ENCODE measurements at places on chromosomes 7 and 10.

- no peak for DNase-seq
Measured at GRCh38 chr10:58979711-58980110, 196.7 kb upstream of the PHYHIPL start.

GRCh38 chr10:59177836-59178235 lies 1.4 kb downstream of the PHYHIPL start:
- no peak for DNase-seq

GRCh38 chr7:45660201-45660900 lies 86.2 kb downstream of the ADCY1 start:
- no peak for DNase-seq

DNA sequence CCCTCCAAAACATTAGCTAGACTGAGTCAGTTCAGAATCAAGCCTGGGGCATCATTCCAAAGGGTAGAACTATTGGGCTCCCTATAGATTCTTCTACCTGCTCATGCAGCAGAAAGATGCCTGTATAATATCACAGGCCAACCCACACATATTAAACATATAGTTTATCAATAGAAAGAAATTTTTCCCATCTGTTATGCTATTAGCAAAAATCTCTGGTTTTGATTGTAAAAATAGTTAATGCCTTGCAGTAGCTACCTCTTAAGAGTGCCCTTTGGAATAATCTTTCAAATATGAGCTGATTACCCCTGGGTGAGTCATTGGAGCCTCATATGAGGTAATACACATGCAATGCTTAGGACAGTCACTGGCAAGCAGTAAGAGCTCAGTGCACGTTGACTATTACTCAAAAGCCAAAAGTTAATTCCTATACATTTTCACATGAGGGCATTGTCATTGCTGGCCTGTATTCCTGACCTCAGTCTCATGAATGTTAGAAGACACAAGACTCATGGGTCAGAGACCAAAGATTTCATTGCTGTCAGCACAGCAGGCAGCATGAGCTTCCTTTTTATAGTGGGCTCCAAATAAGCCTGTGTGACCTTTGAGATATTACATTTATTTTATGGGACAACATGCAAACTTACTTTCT lies 180.0 kb downstream of the FGFR2 start:
- no peak for DNase-seq

DNA sequence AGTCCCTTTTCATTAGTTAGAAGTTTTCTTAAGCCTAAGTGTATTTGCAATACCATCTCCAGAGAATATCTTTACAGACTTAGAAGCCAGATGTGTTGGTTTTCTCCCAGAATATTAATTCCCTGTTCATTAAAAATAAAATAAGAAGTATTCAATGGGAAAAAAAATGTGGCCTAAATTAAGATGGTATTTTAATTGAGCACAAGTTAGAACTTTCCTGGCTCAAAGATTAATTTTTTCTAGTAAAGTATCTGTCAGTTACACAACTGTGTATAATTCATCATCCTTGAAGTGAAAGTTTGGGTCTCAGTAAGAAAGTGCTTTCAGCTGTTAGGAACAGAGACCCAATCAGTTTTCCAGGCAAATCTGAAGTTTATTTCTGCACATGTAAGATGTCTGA lies 1179.5 kb upstream of the C7orf33 start:
- DNase-seq: no peak

- DNase-seq: no peak
Measured at GRCh38 chr7:121054925-121055324, 66.4 kb downstream of the CPED1 start.

DNA sequence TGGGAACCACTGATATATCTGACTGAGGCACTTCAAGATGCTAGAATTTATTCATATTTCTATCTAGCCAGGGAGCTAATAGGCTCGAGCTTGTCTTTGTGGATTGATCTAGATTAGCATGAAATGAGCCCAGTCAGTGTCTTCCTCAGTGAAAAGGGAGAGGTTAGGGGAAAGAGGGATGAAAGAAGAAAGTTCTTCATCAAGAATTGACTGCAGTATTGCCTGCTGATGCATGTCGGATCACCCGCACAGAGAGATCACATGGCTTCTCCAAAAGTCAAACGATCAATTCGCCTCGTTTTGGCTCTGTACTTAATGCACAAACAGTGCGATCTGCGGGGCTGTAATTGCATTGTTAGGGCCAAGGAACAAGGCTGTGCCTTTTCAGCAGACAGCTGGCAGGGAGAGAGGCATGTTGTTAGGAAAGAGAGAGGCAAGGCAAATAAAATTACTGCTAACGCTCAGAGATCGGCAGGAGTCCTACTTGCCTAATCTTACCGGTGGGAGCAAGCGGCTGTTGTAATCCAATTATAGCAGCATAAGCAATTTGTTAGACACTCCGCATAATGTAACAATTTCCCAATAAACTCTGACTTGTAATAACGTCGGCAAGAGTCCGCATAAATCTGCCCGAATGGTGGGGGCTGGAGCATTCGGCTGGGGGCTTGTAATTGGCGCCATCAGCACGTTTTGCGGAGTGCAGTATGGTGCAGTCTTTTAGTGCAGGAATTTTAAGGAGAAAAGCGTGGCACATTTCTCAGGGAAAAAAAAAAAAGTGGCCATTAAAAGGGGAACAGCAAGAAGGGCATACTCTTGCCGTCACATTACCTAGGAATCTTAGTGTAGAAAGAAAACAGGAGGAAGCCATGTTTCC lies 102.1 kb downstream of the POLL start:
- no peak for DNase-seq

- peak; percentile 48 for DNase-seq
Measured at GRCh38 chr7:105297985-105298384, 90.7 kb downstream of the SRPK2 start.

- no peak for DNase-seq
Measured at GRCh38 chr7:1325246-1325645, 92.6 kb downstream of the UNCX start.

GRCh38 chr10:76428551-76429367 lies 997.3 kb downstream of the LRMDA start:
- DNase-seq: no peak

- no peak for DNase-seq
Measured at GRCh38 chr7:105304040-105304895, 84.5 kb downstream of the SRPK2 start.

GRCh38 chr10:11337516-11337915 lies 273.9 kb downstream of the USP6NL start:
- DNase-seq: no peak

- no peak for DNase-seq
Measured at GRCh38 chr10:17835688-17836087, 26.5 kb downstream of the MRC1 start.

GRCh38 chr7:101205901-101206664 lies 5.2 kb upstream of the MOGAT3 start:
- DNase-seq: no peak

GRCh38 chr7:2849941-2850766 lies 6.0 kb upstream of the GNA12 start:
- DNase-seq: no peak

- DNase-seq: no peak
Measured at GRCh38 chr7:36794689-36795088, 70.4 kb upstream of the AOAH start.

- no peak for DNase-seq
Measured at GRCh38 chr7:133696056-133696455, 431.1 kb upstream of the LRGUK start.

DNA sequence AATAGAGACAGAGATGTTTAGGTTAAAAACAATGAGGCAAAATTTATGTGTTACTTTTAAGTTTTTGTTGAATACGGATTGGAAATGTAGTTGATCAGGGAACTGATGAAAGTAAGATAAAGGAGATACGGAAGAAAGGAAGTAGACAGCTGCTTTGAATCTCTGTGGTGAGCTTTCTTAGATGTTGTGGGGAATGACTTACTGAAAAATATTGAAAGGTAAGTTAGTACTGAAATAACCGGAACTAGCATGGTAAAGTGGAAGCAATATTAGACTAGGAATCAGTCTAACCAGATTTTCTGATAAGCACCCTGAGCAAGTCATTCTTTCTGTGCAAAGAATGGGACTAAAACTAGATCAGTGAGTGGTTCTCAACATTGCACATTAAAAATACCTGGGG lies 34.8 kb downstream of the LUC7L2 start:
- DNase-seq: no peak

- DNase-seq: no peak
Measured at GRCh38 chr7:152076324-152076821, 50.9 kb downstream of the GALNT11 start.

GRCh38 chr7:131537571-131537978 lies 18.9 kb downstream of the PODXL start:
- no peak for DNase-seq

- no peak for DNase-seq
Measured at GRCh38 chr7:128203710-128204214, 37.3 kb upstream of the LEP start.

- peak; percentile 24 for DNase-seq
Measured at GRCh38 chr10:5628451-5629302, 37.7 kb downstream of the ASB13 start.

DNA sequence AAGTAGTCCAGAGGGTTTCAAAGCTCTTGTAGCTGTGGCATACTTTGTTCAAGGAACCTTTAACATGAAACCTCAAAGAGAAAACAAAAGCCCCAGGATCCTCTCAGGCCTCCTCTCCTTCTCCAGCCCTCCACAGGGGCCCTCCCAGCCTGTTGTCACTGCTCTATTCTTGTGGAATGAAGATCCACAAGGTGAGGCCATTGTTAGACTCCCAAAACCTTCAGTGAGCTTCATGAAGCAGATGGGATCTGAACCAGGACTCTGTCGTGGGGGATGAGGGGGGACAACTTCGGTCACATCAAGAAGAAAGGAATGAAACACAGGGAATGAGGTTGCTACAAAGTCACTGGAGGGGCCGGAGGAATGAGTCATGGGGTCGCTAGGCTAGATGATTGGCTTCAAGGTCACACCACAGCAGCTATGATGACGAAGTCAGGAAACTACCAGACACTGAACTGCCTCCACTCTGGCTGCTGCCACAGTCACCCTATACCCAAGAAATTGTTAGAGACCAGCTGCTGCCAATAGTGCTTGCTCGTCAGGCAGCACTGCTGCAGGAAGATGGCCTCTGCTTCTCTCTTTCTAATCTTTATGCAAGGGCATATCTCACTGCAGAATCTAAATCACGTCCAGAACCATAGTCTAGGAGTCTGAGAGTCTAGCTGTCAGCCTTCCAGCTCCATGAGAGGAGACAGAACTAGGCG lies 208.8 kb downstream of the HIBADH start:
- no peak for DNase-seq

GRCh38 chr10:114824391-114824790 lies 2.8 kb downstream of the FHIP2A start:
- DNase-seq: no peak

- no peak for DNase-seq
Measured at GRCh38 chr7:47087866-47088265, 494.0 kb downstream of the TNS3 start.

- no peak for DNase-seq
Measured at GRCh38 chr10:86855513-86855912, 99.1 kb downstream of the BMPR1A start.

- DNase-seq: no peak
Measured at GRCh38 chr7:92613720-92614119, 23.5 kb upstream of the FAM133B start.

DNA sequence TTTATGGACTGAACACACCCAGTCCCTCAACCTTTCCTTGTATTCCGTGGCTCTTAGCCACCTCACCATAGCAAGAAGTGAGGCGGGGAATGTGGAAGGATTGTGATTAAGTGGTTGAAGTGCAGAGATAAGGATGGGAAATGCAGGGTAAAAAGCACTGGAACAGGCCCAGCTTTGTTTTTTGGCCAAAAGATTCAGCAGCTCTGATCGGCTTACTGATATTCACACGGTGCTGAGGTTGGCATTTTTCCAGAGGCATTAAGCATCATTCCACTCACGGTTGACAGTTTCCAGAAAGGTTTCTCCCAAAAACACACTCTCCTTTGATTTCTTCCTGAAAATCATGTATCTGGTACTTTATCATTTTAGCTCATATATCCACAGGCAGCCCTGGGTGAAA lies 544.2 kb downstream of the CNTNAP2 start:
- DNase-seq: no peak

- DNase-seq: peak; percentile 45
Measured at GRCh38 chr7:120805636-120806388, 52.1 kb downstream of the TSPAN12 start.

DNA sequence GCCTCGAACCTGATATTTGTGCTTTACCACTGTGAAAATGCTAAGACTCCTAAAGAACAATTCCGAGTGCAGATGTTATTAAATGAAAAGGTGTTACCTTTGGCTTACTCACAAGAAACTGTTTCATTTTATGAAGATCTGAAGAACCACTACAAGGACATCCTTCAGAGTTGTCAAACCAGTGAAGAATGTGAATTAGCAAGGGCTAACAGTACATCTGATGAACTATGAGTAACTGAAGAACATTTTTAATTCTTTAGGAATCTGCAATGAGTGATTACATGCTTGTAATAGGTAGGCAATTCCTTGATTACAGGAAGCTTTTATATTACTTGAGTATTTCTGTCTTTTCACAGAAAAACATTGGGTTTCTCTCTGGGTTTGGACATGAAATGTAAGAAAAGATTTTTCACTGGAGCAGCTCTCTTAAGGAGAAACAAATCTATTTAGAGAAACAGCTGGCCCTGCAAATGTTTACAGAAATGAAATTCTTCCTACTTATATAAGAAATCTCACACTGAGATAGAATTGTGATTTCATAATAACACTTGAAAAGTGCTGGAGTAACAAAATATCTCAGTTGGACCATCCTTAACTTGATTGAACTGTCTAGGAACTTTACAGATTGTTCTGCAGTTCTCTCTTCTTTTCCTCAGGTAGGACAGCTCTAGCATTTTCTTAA lies 47.7 kb downstream of the MINPP1 start:
- no peak for DNase-seq

GRCh38 chr10:59181668-59182067 lies 5.2 kb downstream of the PHYHIPL start:
- DNase-seq: no peak

DNA sequence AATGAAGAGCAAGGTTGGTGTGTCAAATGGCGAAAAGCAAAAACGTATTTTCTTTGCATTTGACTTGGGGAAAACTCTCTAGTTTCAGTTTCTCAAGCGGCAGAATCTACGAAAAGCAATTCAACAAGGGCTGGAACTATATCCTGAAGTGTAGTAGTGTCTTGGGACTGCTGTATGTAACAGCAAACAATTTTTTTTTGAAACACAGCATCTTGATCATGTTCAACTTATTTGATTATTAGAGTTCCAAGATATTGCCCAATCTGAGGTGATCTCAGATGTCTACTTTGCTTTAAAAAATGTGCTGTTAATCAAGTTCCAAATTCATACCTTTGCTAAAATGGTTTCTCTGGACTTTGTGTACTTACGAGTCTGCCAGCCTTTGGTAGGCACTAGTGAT lies 120.6 kb downstream of the ZWINT start:
- DNase-seq: no peak

DNA sequence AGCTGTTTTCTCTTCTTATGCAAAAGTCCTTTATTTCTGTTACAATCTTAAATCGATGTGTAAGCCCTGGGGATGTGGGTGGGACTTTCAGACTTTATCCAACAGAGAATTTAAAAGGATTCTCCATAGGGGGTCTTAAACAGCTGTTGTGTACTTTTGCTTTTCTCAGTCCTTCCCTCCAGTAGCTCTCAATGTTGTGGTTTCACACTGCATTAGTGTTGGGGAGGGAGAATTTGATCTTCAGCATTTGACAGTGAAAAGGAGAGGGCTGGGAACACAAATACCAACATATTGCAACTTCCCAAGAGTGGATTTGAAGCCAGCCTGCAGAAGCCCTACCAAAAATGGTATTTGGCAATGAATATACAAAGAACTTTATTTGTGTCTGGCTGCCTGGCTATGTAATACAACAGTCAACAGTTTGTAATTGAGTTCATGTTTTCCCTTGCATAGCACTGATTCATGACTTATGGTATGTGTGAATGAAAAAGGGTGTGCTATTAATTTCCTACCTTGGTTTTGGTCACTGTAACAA lies 80.1 kb upstream of the CAPZA2 start:
- no peak for DNase-seq
